ENCODE measurements at places on chromosomes 12 and 14. TPM values are rescaled to one million over a fixed set of nuclear protein-coding genes. Genes with fewer than 3 reads are reported as not detected.

DNA sequence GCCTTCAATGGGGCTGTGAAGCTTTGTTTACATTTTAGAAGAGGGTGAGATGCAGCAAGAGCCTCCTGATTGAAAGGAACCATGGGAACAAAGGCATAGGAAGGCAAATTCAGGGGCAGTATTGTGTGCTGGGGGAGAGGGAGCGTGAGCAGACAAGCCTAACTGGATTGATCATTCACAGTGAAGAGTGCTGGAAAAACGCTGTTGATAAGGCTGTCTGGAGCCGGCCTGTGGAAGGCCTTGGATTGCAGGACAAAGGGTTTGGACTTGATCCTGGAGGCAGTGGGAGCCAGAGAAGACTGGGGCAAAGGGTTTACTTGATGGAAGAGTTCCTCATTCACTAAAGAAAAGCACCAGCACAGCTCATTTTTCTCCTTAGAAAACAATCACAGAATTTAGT lies 160.5 kb downstream of the PAH start:
- no peak for DNase-seq

PLCZ1 gene
- total RNA-seq = 0.82 TPM

- no peak for DNase-seq
Observed at GRCh38 chr12:24407884-24408283, 458.4 kb upstream of the SOX5 start.

SMAGP gene
- total RNA-seq = 2.1 TPM

ACAD10 gene
- 35.7 TPM for total RNA-seq

B4GALNT3 gene
- total RNA-seq = 2.4 TPM

GRCh38 chr14:20976291-20976690 lies 13.5 kb upstream of the METTL17 start:
- DNase-seq = no peak

EMP1 gene
- total RNA-seq = 20.1 TPM

AKAP5 gene
- 4.8 TPM for total RNA-seq

- no peak for DNase-seq
Observed at GRCh38 chr12:12403264-12404248, 46.7 kb downstream of the BORCS5 start.

- no peak for DNase-seq
Observed at GRCh38 chr12:62537551-62537950, 70.9 kb downstream of the MON2 start.

DNA sequence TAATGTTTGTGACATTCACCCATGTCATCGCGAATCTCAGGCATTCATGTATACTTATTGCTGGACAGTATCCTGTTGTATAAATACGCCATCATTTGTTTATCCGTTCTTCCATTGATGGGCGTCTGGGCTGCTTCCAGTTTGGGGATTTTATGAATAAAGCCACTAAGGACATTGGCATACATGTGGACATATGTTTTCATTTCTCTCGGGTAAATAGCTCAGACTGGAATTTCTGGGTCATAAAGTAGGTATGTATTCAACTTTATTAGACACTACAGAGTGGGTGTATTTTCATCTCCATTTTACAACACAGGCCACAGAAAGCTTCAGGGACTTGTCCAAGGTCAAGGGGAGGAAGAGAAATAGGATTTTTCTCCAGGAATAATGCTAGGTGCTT lies 48.9 kb downstream of the HRK start:
- no peak for DNase-seq

TMBIM4 gene
- 30.6 TPM for total RNA-seq

GRCh38 chr14:29242755-29243754 lies 476.5 kb downstream of the FOXG1 start:
- no peak for DNase-seq

TCL1B gene
- not detected for total RNA-seq

LRRC23 gene
- 12.8 TPM for total RNA-seq

MYO1H gene
- total RNA-seq = 0.09 TPM

- no peak for DNase-seq
Observed at GRCh38 chr12:52542785-52543318, 10.1 kb downstream of the KRT71 start.

DNA sequence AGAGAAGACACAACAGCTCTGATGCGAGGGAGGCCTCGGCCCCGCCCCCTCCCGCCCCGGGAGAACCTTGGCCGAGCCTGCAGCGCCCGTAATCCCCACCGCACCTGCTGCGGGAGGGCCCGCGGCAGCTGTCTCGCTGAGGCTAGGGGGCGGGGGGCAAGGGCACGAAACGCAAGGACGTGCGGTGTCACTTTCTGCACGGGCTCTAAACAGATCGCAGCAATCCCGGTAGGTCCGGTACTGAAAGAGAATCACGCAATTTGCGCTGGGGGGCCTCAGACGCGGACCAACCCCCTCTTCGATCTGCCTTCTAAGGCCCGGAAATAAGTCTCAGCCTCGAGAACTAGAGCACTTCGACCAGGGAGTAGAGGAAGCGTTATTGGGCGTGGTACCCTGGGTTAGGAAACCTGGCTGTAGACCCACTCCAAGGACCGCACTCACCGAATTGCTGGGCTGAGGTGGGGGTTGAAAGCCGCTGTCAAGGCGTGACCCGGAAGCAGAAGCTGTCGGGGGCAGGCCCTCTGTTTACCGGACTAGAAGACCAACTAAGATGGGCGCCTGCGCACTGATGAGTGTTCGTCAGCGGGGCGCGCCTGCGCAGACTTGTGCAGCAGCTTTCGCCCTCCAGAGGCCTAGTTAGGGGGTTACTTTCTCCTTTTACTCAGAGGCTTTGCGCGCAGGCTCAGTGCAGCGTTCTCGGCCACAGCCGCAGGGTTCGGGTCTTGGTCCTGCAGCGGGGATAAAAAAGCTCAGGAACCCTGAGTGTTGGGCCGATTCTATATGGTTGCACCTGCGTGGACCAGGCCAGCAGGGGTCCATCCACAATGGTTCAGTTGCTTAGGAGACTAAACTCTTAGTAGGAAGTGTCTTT lies at the start of gene ASB8:
Gene ASB8, minus strand, starts transcription at position 498 of the 871 bp plus-strand sequence. CDS start 4,019 bp downstream, outside the sequence.
- DNase-seq = peak; percentile 97

DNA sequence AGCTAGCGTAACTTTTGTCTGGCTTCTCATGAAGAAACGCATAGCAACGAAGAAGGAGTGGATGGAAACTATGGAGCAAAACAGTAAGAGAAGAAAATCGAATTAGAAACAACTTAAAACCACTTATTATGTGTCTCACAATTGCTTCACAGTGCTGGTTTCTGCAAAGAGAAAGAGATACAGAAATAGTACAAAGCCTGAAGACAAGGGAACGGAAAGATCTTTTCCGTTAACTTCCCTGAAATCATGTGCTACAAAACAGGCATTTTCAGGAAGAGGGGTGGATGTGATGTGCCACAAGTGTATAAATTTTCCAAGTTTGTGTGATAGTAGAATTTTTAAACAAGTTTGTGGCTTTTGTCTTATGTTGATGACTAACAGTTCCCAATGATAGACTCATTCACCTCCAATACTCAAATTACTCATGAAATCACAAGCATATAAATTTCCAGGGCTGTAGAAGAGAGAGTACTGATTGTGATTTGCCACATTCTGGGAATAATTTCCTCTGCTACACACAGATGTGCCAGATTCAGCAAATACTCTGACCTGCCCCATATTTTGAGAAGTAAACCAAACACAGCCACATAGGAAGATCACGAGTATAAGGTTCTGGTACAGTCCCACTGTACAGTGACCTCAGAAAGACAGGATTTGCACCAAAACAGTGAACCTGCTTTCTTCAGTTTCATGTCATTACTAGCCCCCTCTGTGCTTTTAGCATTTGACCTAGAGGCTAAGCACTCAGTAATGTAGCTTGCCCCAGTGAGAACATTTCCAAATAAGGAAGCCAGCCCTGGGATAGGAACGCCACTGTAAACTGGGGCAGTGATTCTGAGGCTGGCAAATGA lies 41.4 kb upstream of the PPFIA2 start:
- no peak for DNase-seq

- DNase-seq = no peak
Observed at GRCh38 chr14:72318648-72319047, 386.4 kb downstream of the RGS6 start.

MMP19 gene
- total RNA-seq = 0.18 TPM

DNA sequence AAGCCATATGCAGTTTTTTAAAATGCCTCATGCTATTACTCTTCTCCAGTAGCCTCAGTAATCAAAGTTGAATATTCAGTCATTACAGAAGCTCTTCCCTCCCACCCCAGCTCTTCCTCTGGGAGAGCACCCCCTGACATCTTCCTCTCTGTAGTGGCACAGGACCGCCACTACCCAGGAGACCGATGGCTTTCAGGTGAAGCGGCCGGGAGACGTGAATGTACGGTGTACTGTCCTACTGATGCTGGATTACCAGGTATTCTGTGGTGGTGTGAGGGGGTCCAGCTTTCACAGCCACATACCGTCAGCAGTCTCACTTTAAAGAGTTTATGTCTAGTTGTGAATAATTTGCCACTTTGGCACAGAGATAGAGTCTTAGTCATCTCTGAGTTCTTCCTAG lies 4.6 kb downstream of the SMARCD1 start:
- no peak for DNase-seq

TWF1 gene
- 84.8 TPM for total RNA-seq

BCL7A gene
- 38.5 TPM for total RNA-seq

SLC2A14 gene
- 2.3 TPM for total RNA-seq

DNA sequence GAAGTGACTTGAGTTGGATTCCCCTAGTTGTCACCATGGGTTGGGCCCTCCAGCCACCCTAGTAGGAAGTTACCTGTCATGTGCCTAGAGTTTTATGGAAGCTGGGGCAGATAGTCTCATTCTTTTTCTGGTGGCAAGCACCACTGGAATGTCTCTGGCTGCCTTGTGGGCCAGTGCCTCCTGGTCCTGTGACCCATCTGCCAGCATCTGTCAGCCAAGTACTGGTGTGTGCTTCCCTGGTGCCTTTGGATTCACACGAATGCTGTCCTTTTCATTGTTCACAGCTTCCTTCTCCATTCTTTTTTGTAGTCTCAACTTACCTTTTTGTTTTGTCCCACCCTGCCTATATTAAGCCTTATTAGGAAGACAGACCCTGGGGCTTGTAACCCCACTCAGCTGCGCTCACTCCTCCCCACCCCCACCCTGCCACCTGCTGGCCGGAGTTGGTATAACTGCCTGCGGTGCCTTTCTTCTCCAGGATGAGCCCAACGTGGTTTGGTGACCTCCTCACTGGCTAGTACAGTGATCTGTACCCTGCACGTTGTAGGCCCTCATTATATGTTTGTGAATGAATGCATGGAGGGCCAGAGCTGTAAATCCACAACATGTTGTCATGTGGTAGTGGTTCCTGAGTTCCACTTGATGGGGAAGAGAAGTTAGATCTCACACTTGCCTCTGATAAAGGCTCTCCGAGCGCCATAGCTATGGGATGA lies 125.7 kb downstream of the TSPAN9 start:
- peak; percentile 85 for DNase-seq

- no peak for DNase-seq
Observed at GRCh38 chr12:27624586-27624985, 71.7 kb upstream of the REP15 start.

NUAK1 gene
- 43.6 TPM for total RNA-seq

SERPINA10 gene
- not detected for total RNA-seq

GRCh38 chr12:49507139-49507538 lies 31.7 kb upstream of the KCNH3 start:
- no peak for DNase-seq

DNA sequence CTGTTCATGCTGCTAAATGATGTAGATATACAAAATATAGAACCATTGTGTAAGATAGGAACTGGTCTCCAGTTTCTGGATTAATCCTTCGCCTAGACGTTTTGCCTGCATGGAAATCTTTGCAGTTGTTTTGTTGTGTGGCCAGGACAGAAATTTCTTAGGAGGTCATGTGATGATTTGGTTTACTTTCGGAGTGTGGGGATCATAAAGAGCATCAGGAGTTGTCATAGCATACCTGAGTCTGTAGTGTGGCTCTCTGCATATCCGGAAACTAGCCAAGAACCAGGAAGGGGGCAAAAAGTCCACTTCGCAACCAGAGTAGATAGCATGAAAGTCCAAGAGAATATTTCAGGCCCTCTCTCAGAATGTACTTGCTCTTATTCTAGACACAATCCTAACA lies 3.1 kb downstream of the SAMD4A start:
- DNase-seq = no peak

DNA sequence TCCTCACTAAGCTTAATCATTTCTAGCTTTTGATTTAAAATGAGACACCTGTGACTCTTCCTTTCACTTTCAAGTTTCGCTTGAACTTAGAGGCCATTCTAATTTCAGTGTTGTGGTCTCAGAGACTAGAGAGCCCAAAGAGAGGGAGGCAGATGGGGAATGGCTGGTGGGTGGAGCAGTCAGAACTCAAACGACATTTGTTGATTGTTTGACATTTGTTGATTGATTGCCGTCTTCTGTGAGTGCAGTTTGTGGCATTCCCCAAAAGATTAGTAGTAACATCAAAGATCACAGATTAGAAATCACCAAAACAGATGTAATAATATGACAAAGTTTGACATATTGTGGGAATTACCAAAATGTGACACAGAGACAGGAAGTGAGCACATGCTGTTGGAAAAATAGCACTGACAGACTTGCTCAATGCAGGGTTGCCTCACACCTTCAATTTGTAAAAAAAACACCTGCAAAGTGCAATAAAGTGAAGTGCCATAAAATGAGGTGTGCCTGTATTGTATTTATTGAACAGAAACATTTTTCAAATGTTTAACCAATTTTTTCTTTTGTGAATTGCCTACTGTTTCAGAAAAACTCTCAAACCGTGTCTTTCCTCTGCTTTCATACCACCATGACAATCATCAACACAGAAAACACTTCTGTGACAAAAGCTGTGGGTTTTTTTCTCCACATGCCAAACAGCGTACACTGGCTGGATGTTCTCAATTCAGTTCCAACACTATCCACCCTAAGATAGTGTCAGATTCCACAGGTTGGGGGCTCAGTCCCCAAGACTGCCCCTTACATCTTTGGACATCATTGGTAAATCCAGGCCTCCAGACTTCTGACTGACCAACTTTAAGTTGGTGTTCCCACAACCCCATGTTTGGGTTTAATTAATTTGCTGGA lies 376.3 kb upstream of the RGS6 start:
- DNase-seq = no peak

- DNase-seq = no peak
Observed at GRCh38 chr12:121949648-121950397, 31.4 kb downstream of the CFAP251 start.

- peak; percentile 50 for DNase-seq
Observed at GRCh38 chr14:100449225-100449987, 126.3 kb downstream of the SLC25A47 start.

CLBA1 gene
- 7.5 TPM for total RNA-seq

POTEM gene
- not detected for total RNA-seq

DNA sequence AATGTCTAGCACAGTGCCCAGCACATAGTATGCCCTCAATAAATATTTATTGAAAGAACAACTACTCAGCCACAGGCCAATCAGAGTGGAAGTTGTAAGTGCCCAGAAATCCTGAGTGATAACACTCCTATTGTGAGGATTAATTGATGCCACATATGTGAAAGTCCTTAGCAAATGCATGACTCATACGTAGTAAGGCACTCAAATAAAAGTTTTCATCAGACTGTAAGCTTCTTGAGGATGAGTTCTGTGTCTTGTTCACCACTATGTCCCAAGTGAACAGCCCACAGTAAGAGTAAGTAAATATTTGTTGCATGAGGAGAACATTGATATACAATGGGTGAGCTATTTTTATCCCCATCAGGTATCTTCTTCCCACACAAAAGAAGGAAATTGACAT lies 24.7 kb upstream of the ANO6 start:
- DNase-seq = no peak
